CD4-positive, alpha-beta T cell treated with Interleukin-21 for 1 hour (primary cell): ENCODE measurements at places on chromosomes 11 and 22.

DNA sequence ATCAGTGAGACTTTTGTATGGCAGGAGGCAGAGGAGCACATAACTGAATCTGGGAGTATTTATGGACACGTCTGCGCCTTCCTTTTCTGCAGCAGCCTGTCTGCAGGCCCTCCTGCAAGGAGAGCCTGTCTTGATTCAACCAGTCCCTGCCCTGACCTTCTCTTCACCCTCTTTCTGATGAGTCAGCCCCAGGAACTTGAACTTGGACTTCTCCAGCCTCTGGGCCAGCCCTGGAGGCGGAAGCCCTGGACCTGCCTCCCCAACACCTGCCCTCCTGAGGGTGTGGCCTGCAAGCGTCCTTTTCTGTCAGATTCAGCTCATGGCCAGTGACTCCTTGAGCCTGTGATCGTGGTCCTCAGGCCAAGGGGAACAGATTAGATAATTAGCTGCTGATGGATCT is 20.0 kb downstream of the DAGLA start:
- no peak for DNase-seq

DNA sequence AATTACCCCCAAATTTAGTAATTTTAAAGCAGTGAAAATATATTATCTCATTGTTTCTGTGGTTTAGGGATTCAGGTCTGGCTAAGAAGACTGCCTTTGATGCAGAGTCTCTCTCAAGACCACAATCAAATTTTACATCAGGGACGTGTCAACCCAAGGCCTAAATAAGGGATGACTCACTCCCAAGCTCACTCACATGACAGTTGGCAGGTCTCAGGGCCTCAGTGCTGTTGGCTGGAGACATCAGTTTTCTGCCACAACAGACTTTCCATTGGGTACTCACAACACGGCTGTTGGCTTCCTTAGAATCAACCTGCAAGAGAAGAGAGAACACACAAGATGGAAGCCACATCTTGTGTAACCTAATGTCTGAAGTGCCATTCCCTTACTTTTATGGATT is 377.3 kb downstream of the FAM181B start:
- DNase-seq: no peak

DNA sequence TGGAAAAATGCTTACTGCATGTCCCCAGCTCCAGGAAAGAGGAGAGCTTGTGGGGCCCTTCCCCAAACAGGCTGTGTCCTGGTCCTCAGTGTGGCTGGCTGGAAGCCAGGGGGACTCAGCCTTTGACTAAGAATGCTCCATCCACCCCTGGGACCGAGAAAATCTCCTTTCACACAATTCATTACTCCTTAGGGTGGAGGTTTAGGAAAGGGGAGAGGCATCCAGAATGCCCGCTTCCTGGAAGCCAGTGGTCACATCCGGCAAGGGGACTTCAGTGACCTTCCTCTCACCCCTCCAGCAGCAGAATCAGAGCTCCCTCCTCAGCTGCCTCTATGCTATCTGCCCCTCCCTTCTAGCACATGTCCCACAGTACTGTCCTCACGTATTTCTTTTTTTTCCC is 21.9 kb downstream of the ATG16L2 start:
- no peak for DNase-seq

DNA sequence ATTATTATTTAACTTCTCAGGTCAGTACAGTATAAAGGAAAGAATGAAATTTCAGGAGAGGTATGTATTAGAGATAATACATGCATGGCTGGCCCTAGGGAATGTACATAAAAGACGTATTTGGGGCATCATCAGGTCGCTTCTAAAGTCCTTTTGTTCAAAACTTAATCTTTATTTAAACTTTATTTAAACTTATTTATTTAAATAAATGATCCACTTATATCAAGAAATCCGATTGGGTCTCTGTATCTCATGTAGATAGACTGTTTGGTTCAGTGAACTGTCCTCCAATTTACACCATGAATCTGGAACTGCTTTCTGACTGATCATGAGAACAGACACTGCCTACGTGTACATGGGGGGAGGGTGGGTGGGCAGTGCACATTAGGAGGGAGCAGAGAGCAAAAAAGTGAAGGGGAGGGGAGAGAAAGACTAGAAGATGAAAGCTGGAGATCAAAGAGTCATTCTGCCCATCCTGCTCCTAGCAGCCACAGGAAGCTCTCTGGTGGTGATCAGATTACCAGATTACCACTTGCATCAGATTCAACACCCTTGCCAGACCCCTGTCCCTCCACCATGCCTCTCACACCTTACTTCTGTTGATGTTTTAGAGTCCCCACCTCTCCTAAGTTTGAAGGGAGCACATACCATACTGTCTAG is 92.1 kb upstream of the MTMR2 start:
- DNase-seq: peak; percentile 58

DNA sequence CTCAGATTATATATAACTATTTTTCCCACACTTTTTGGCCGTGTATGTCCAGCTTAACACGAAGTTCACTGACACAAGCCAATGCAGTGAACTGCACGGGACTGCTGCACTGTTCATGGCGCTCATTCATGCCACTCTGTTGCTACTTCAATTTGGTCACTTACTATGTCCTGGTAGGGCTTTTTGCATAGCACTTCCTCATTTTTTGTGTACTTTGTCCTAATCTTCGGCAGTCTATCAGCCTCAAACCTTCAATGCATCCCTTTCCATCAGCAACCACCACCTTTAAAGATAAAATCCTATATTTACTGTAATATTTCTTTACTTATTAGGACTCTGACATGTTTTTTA is 18.7 kb upstream of the ARHGAP32 start:
- DNase-seq: no peak

DNA sequence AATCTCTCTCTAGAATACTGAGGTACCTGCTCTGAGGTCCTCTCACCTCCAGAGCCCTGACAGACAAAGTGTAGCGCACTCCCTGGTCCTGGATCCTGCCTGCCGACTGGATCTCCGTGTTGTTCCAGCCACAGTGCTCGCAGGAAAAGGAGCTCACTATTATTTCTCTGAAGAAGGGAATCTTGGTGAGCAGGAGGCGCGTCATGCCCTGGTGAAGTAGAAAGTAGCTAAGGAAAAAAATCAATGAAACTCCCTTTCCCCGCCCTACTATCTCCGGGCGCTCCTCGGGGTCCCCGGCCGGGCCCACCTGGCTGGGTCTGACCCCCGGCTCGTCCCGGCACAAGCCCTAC is 412 bp downstream of the ZPR1 start:
- no peak for DNase-seq

GRCh38 chr22:20484948-20485683 is 10.5 kb downstream of the KLHL22 start:
- no peak for DNase-seq

DNA sequence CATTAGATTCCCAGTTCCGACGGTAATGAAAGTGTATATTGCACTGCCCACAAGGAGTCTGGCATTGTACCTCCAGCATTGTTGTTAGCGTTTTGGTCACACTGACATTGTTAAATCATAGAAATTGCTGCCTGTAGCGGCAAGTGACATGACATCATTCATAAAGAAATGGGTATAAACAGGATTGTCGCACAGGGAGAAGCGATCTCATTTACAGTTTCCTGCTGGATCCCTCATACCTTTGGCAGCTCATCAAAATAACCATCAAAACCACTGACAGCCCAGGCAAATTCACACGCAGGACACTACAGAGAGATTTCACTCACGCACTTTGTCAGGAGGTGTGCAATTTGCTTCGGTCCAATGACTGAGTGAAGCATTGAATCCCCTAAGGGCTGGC is 3.5 kb downstream of the HTR3B start:
- no peak for DNase-seq

GRCh38 chr22:17694193-17694592 is 55.6 kb downstream of the BCL2L13 start:
- DNase-seq: no peak

DNA sequence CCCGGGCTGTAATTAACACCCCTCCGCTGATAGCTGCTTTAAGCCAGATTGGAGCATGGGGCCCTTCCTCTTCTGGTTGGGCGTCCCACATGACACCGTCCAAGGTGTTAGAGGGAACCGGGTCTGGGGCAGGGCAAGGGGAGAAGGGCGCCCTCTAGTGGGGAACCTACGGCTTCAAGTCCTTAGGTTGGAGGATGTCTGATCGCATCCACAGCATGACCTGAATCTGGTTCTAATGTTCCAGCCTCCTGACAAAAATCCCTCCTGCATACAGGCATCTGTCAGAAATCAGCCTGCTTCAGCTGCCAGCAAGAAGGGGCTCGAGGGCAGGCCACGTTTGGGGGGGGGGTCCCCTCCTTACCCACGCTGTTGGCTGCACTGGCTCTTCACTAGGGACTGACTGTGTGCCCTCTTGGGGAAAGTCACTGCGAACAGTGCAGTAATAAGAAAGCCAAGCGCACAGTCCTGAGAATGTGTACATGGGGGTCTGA is 94.2 kb upstream of the TBCEL start:
- peak; percentile 19 for DNase-seq

DNA sequence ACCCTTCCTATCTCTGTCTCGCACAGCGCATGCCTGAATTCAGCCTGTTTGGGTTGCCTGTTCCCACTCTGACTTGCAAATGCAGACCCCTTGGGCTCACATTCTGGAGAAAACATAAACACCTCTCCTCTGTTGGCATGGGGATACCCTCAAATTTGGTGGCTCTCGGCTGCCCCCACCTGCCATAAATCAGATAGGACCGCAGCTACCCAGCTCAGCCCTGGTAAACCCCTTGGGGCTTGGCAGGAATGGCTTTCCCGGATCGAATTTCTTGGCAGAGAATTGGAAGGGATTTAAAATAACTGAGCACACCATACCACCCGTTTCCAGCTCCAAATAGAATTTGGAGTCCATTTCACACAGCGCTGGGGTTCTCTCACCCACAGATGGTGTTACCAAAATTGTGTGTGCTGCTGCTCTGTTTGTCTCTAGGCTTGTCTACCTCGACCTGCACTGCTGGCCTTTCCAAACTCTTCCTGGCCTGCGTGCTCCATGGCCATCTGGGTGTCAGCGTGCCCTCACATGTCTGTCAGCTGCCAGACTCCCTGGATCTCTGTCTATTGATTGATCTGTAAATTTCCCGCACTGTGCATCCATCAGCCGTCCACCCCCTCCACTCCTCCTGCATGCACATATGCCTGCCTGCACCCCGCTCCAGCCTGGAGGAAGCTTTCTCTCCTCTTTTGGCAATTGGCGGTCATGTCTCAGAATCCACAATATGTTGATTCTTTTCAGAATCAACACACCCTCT is 134.0 kb downstream of the NTM start:
- no peak for DNase-seq

GRCh38 chr11:70463478-70464255 is 65.3 kb downstream of the CTTN start:
- no peak for DNase-seq

DNA sequence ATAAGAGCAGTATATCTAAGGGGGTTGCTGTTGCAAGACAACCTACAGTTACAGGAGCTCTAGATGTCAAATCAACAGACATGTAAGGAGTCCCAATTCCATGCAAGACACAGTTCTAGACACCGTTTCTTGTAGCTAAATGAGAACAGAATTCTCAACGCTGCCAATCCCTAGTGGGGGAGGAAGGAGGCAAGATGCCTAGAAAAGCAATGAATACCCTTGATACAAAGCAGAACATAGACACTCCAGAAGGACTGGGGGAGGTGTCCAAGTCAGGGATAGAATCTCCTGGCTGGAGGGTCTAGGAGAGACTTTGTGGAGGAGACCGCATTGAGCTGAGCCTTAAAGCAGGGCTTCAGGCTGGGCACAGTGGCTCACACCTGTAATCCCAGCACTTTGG is 280.2 kb downstream of the BUD13 start:
- DNase-seq: no peak

DNA sequence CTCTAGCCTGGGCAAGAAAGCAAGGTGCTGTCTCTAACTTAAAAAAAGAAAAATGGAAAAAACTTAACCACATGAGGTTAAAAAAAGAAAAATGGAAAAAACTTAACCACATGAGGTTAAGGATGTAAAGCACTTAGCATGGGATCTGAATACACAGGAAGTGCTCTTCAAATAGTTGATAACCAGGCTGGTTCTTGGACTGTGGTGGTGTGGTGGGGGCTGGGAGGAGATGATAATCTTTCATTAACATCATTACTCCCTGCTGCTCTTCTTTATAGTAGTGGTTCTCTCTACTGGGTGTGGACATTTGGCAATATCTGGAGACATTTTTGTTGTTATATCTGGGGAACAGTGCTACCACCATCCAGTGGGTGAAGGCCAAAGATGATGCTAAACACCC is 88.4 kb downstream of the TTC17 start:
- no peak for DNase-seq
